ENCODE measurements at places on chromosomes 2 and 18.

GRCh38 chr18:75248426-75249174, 38.0 kb downstream of the TSHZ1 start:
- DNase-seq, result no peak

DNA sequence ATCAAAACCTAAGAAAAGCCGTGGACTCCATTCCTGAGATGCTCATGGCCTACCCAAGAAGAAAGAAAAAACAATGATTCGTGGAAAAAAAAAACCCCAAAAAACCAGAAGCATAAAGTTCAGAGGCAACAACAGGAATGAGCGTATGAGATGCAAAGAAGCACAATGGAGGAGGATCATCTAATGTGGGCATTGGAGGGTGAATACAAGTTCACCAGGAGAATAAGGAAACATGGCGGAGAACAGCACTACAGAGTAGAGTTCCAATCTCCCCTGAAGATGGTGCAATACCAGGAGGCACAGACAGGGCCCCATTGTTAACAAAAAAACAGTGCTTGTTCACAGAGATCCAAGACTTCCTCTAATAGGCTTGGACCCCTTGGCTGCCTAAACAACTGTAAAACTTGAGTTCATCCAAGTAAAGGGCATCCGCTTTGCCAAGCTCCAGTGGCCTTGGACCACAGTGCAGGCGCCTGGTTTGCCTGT, 337.2 kb downstream of the PDE11A start:
- no peak for DNase-seq

- no peak for DNase-seq
These were observed 125.6 kb upstream of the TACR1 start for GRCh38 chr2:75324861-75325284.

- DNase-seq, result no peak
These were observed 154.7 kb upstream of the LYPD1 start for GRCh38 chr2:132824716-132825115.

- DNase-seq, result no peak
These were observed 28.4 kb upstream of the RNU4ATAC start for GRCh38 chr2:121502246-121502645.

DNA sequence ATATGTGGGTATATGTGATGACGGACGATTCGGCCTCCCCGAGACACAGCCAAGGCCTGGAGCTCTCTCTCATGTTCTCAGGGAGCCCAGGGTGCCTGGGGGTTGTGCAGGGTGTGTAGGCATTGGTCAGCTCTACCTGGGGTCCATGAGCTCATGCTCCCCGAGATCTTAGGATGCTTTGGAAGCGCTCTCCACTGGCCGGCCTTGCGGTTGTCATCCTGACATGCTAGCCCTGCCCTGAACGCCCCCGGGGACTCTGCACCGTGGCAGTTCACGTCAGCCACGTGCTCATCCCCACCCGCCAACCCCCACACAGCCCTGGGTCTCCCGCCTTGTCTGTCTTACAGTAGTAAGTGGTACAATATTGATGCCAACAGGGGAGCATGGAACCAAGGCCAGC, 67.8 kb downstream of the RTP5 start:
- DNase-seq, result no peak

GRCh38 chr2:17579605-17580318, 39.3 kb downstream of the VSNL1 start:
- DNase-seq, result no peak

DNA sequence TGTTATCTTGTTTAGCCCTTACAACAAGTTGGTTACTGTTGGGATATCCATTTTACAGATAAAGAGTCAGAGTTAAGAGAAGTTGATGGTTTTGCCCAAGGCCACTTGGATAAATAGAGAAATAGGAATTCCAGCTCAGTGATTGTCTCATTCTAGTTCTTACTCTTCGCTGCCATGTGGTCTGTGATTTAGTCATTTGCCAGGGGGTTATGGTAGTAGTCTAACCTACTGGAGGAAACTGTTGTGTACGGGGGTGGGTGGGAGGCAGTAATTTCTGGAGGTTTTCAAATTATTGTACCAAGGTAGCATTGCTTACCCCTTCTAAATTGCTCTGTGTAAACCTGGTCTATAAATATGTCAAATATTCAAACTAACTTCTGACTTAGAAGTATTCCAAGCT, 110.4 kb downstream of the MAP2 start:
- DNase-seq, result no peak

GRCh38 chr2:229417916-229418315, 146.8 kb upstream of the PID1 start:
- DNase-seq, result no peak

DNA sequence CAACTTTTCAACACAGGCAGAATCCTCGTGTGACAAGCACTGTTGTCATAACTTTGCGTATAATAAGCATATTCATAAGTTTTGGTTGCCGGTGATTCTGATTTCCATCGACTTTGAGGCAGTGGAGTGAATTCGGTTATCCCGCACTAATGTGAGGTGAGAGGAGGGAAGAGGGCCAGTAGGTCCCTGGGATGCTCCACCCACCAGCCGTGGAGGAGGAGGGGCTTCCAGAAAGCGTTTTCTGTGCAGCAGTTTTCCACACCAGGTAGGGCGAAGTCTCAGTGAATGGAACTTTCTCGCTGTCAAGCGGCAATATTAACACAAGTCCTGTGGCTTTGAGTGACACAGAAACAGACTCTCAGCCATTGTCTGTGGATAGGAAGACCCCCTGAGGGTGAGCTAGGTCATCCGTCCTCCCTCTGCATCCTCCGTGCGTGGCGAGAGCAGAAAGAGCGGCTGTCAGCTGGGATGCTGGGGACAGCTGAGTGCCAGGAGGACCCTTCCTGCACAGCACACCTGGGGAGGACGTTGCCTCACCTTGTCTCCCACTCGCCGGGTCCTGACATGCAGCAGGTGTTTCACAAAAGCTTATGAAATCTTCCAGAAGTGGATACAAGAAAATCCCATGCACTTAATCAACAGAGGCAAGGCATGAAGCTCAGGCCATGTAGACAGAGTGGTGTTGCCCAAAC, 67.5 kb downstream of the DCDC2C start:
- DNase-seq, result no peak

GRCh38 chr2:241844831-241845578, 13.7 kb downstream of the PDCD1 start:
- no peak for DNase-seq

- no peak for DNase-seq
These were observed 8.4 kb downstream of the L3MBTL4 start for GRCh38 chr18:6406075-6406909.

- DNase-seq, result no peak
These were observed 42.9 kb downstream of the SRBD1 start for GRCh38 chr2:45567974-45568789.

DNA sequence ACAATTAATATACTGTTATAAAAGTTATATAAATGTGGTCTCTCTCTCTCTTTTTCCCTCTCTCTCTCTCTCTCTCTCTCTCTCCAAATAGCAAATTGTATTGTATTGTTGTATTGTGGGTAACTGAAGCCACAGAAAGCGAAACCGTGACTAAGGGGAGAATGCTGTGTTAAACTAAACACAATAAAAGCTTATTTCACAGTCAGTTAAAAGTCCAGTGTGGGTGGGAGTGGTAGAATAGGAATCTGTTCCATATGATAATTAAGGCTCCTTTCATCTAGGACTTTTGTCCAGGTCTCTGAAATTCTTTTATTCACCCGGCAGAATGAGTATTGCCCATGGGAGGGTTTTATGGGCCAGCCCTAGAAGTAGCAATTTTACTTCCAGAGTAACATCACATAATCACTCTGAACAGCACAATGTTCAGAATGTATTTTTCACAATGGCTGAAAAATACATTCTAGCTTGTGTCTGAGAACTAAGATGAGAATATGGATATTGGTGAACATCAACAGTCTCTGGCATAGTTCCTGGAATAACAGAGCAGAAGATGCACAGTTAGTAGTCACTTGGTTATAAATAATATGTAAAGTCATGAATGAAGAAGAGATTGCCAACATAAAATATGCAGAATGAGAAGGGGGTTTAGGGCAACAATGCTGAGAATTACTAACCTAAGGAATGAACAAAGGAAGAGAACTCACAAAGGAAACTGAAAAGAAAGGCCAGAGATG, 399.1 kb downstream of the PLCL1 start:
- DNase-seq, result no peak

DNA sequence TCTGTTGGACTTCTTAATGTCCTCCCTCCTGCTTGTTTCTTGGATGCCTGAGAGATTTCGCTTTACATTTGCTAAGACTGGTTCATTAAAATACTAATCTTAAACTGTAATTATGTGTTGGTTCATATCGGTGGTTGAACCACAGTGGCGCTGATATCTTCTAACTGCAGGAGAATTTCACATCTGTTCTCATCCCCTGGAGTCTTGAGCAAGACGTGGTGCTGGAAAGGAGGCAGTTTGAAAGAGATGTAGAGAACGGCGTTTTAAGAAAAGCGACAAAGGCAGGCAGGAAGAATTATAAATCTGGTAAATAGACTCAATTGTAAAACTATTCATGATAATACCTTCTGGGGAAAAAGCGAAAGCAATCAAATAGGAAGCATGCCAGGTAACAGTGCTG, 79.5 kb downstream of the NXPH2 start:
- DNase-seq, result no peak

GRCh38 chr18:68441241-68441640, 273.7 kb downstream of the TMX3 start:
- DNase-seq, result no peak

DNA sequence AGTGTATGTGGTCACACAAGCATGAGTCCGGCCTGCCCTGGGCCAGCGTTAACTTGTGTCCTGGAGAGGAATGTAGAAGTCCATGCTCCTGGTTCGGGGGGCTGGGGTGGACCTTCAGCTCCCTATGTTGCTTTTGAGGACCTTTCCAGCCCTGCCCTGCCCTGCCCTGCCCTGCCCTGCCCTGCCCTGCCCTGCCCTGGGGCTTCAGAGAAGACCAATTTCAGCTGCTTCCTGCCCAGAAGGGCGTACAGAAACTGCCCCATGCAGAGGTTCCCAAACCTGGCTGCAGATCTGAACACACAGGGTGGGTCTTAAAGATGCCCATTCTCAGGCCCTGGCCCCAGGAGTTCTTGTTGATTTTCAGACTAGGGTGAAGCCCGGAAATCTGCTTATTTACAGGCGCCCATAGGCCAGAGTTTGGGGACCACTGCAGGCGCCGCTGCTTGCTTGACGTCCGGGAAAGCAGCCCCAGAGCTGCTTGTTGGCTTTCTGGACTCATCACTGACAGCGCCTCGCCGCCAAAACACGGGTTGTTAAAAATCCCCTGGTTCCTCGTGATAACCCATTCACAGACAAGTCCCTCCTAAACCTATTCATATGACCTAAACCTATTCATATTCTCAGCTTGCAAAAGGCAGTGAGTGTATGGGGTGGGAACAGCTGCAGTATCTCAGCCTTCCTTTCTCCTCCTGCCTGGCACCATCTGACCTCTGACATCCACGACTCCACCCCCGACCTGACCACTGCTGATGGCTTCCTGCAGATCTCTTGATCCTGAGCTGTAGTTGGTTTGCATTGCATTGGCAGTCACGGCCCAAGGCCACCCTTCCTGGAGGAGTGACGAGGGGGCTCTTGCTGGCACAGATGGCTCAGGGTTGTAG, 198.3 kb downstream of the GLI2 start:
- DNase-seq, result no peak

- peak; percentile 45 for DNase-seq
These were observed 128.3 kb upstream of the ATP5MC3 start for GRCh38 chr2:175309799-175310198.

GRCh38 chr2:236380051-236380612, 115.9 kb upstream of the ASB18 start:
- no peak for DNase-seq

- no peak for DNase-seq
These were observed 33.0 kb upstream of the KIF5C start for GRCh38 chr2:148842050-148842449.

GRCh38 chr2:7097353-7097895, 180.2 kb downstream of the RNF144A start:
- peak; percentile 77 for DNase-seq

DNA sequence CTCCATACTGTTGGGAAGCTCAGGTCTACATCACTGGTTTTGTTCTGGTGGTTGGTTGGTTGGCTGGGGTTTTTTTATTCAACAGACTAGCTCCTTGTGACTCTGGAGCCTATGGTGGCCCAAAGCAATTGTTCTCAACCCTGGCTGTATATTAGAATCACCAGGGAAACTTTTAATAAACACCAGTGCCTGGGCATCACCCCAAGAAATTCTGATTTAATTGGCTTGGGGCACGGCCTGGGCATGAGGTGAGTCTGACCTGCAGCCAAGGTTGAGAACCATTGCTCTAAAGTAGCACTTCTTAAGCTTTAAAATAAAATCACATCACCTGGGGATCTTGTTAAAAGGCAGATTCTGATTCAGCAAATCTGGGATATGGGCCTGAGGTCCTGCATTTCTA, 184.1 kb downstream of the C1D start:
- no peak for DNase-seq

DNA sequence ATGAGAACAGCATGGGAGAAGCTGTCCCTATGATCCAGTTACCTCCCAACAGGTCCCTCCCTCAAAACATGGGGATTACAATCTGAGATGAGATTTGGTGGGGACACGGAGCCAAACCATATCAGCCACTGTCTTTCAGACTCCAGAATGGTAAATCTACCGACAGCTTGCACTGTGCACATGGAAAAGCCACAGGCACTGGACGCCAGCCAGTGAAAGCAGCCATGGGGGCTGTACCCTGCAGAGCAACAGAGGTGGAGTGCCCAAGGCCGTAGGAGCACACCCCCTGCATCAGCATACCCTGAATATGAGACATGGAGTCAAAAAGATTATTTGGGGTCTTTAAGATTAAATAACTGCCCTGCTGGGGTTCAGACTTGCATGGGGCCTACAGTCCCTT, 218.4 kb downstream of the PDE1A start:
- no peak for DNase-seq

- no peak for DNase-seq
These were observed 47.9 kb downstream of the SH3RF3 start for GRCh38 chr2:109176928-109177327.

DNA sequence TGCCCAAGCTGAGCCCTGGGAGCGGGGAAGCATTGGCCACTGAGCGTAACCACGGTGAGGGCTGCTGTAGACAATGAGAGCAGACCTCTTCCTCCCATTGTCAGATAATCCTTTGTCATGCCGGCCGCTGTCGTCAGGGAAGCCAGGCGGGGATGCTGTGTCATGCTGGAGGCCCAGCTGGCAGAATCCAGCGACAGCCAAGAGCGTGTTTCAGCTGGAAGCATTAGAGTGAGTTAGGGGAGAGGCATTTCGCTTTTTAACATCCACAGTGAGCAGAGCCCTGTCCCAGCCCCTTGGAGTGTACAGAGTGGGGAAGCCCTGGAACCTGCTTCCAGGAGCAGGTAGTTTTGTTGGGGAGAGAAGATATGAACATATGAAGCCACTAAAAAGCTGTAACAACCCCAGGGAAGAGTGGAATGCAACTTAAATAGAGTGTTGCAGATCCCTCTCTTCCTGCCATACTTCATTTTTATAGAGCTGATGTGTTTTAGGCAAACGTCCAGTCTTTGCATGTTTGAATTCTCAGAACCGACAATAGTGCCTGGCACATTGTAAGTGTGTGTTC, 7.0 kb downstream of the CTIF start:
- no peak for DNase-seq

DNA sequence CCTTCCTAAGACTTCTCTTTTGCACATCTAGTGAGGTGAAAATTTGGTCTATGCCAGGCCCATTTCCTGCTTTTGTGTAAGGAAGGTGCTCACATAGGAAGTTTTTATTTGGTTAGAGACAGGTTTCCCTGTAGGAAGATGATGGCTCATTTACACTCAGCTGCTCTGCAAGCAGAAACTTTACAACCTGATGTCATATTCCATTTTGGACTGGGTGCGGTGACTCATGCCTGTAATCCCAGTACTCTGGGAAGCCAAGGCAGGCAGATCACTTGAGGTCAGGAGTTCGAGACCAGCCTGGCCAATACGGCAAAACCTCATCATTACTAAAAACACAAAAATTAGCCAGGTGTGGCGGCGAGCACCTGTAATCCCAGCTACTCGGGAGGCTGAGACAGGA, 35.8 kb downstream of the CASP10 start:
- no peak for DNase-seq
